ENCODE measurements at places on chromosomes 2 and 18.
A peak's percentile ranks its signal among the peaks of the same experiment; 100 is the strongest.

DNA sequence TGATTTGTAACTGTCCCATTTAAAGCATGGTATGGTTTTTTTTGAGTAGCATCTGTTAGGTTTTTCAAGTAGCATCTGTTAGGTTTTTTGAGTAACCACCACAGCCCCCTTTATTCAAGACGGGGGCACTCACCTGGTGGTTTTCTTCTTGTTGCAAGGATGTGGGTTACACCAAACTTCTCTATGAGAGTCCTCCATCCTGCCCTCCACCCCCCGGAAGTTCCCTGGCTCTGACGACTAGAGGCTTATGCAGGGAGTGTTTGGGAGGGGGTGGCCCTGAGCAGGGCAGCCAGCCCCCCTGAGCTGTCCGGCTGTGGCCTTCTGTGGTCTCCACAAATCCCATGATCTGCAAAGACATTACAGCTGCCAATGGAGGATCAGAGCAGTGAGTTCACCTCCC, 39.3 kb downstream of the MTCL1 start:
- DNase-seq, result no peak

- DNase-seq, result no peak
Observed at GRCh38 chr18:34838669-34839068, 128.6 kb downstream of the DTNA start.

DNA sequence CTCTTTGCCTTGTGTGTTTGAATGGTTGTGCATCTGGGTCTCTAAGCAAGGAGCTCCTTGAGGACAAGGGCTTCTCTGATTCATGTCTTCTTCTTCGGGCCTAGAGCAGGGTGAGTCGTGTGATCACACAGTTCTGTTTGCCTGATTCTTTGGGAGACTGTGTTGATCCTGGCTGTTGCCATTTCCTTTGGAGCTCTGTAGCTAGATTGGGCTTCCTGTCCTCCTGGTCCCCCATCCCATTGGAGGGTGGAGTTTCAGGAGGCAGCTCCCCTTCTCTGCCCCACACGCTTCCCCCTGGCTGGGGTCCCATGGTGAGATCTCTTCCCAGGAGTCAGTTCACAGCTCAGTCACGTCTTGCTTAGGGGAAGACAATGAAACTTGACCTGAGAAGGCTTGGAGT, 92.8 kb downstream of the TRIB2 start:
- DNase-seq, result no peak

DNA sequence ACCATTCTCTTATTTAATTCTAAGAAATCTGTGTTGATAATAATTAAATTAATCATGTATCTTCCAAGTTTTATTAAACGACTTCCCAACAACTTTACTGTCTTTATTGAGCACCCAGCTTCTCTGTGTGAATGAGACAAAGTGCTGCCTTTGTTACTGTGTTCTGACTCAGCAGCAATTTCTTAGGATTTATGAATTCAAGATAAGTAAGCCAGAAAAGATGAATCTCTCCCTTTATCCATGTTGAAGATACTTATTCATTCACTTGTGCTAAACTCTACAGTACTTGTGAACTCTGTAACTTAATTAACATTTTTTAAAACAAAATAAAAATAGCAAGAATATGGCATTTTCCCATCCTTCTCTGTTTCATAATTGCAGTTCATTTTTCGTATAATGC, 1403.3 kb upstream of the DDX18 start:
- no peak for DNase-seq

DNA sequence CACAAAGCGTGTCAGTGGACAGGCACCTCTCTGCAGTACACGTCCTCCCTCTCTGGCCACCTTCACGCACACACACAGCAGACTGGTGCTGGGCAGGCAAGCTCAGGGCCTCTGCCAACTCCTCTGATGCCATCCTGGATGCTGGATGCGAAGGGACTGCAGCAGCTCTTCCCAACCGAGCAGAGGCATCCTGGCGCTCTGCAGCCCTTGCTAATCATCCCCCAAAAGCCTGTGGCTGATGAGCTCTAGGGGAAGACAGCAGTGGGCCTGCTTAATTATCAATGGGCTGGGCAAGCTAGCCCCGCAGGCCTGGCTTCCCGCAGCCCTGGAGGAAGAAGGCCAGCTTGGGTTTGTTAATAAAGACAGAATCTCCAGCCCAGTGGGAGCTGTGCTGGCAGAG, 71.3 kb upstream of the TEX51 start:
- no peak for DNase-seq

- DNase-seq, result peak; percentile 58
Observed at GRCh38 chr2:3079959-3080948, 297.4 kb downstream of the EIPR1 start.

DNA sequence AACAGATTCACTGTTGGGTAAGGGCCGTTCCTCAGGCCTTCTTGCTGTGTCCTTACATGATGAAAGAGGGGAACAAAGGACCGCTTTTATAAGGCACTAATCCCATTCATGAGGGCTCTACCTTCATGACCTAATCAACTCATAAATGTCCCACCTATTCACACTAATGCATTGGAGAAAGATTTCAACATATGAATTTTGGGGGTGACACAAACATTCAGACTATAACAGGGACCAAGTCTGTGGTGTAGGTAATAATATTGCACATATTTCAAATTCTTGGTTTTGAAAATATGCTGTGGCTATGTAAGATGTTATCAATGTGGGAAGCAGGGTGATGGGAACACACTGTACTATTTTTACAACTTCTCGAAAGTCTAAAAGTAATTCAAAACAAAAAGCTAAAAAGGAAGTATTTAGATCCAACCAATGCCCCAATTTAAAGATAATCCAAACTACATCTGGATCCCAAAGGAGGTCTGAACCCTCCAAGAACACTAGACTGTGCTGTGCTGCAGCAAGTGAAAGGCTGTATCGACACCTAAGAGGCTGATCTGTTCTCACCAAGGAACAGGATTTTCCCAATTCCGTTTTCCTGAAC, 82.4 kb upstream of the TGIF1 start:
- DNase-seq, result no peak

GRCh38 chr2:212897296-212897695, 254.1 kb downstream of the IKZF2 start:
- DNase-seq, result no peak

- no peak for DNase-seq
Observed at GRCh38 chr2:40556739-40557138, 104.8 kb upstream of the SLC8A1 start.

GRCh38 chr2:239644011-239644410, 243.2 kb upstream of the HDAC4 start:
- DNase-seq, result peak; percentile 73

GRCh38 chr2:149902081-149902480, 314.5 kb upstream of the MMADHC start:
- DNase-seq, result peak; percentile 83

GRCh38 chr2:1676913-1677820, 67.1 kb downstream of the PXDN start:
- DNase-seq, result peak; percentile 75

GRCh38 chr18:43671431-43671830, 394.1 kb upstream of the SYT4 start:
- no peak for DNase-seq

- no peak for DNase-seq
Observed at GRCh38 chr2:98866033-98866432, 70.0 kb downstream of the CRACDL start.

DNA sequence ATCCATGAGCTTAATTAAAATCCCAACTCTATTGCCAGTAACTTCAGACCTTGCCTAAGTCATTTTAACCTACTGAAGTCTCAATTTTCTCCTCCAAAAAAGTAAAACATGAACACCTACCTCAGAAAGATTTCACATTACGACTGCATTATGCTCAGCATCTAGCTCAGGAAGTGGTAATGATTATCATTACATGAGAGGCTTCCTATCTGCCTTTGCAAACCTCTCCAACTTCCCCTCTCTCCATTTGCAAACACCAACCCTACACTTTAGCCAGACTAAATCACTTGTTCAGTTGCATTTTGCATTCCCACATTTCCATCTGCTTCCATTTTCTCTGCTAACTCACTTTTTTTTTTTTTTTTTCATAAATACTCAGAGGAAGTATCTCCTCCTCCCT, 6.8 kb downstream of the SLC38A11 start:
- DNase-seq, result no peak

GRCh38 chr2:121617042-121617599, 32.1 kb downstream of the CLASP1 start:
- peak; percentile 71 for DNase-seq

DNA sequence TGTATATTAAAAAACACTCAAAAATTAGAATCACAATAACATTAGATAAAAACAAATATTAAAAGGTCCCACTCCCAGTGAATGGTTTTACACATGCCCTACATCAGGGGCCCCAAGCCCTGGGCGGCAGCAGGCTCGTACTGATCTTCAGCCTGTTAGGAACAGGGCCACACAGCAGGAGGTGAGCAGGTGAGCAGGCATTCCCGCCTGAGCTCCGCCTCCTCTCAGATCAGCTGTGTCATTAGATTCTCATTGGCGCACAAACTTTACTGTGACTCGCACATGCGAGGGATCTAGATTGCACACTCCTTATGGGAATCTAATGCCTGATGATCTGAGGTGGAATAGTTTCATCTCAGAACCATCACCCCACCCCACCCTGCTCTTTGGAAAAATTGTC, 74.2 kb downstream of the MBD2 start:
- no peak for DNase-seq

DNA sequence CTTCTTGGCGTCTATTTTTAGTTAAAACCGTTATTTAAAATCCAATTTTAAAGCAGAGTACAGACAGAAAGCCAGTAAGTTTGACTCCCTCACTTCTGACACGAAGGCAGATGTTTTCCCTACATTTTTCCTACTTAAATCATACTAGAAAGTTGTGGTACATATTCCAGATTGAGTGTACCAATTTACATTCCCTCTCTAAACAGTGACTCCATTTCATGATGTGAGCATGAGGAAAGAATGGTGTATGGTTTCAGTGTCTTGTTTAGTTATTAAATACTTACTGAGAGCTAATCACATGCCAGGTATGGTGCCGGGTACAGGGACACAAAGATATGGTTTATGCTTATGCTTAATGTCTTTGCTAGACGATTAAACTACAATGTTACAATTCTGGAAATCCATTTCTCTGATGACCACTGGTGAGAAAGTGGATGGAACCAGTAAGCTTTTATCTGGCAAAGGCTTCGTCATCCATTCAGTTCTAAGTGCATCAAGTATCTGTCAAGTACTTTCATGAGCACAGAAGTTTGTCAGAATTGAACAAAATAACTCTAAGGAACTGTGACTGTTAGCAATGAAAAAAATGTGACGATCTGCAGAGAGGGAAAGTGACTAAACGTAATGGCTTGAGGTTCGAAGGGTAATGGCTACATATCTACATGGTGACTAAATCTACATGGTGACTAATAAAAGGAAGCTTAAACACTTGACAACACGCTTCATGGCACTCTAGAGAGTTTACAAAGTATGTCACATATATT, 25.7 kb downstream of the MAP4K3 start:
- DNase-seq, result no peak

- peak; percentile 64 for DNase-seq
Observed at GRCh38 chr2:239047420-239047819, 199.5 kb downstream of the TWIST2 start.

DNA sequence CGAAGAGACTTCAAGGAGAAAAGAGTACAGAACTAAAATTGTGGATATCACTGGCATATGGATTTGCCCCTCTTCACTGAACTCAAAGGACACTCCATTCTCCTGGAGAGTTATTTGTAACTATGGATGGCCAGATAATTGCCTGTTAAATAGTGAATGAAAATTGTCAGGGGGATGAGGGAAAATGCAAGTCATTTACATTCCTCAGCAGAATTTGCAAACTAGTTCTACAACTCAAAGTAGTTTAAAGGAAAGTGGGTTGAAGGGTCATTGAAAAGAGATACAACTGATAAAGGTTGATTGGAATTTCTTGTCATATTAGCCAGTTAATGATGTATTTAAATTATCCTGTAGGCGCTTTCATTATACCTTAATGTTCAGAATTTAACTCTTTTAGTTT, 266.5 kb upstream of the SPOPL start:
- no peak for DNase-seq

- no peak for DNase-seq
Observed at GRCh38 chr18:61883547-61883946, 9.3 kb downstream of the RNF152 start.

- no peak for DNase-seq
Observed at GRCh38 chr2:149562324-149562723, 25.3 kb downstream of the MMADHC start.

- no peak for DNase-seq
Observed at GRCh38 chr2:172427990-172428831, 825 bp downstream of the ITGA6 start.

- no peak for DNase-seq
Observed at GRCh38 chr18:12279781-12280531, 25.8 kb downstream of the CIDEA start.

GRCh38 chr2:43946685-43947084, 49.1 kb downstream of the LRPPRC start:
- no peak for DNase-seq

- no peak for DNase-seq
Observed at GRCh38 chr2:45734336-45734735, 82.9 kb downstream of the PRKCE start.

GRCh38 chr2:133812826-133813617, 244.8 kb upstream of the NCKAP5 start:
- no peak for DNase-seq

GRCh38 chr18:54780285-54780861, 47.9 kb upstream of the RAB27B start:
- no peak for DNase-seq

GRCh38 chr2:40103590-40103989, 324.5 kb upstream of the THUMPD2 start:
- no peak for DNase-seq

GRCh38 chr2:112020561-112020960, 34.5 kb upstream of the TMEM87B start:
- no peak for DNase-seq

- no peak for DNase-seq
Observed at GRCh38 chr18:55794288-55795052, 206.5 kb upstream of the TCF4 start.

DNA sequence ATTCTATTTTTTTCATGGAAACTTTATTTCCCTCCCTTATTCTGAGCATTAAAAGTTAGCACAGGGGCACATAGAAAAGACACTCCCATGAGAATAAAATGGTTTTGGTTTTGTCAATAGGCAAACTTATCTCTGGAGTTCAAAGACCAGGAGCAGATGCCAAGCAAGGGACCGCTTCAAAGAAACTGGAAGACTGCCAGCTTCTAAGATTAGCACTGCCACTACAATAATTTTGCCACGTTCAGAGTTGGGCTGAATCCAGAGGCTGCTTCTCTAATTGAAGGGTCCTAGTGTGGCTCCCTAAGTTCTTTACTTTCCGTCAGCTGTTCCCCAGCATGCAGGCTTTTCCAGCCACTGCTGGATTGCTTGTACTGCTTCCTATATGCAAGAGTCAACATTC, 681.0 kb upstream of the GCFC2 start:
- DNase-seq, result no peak

DNA sequence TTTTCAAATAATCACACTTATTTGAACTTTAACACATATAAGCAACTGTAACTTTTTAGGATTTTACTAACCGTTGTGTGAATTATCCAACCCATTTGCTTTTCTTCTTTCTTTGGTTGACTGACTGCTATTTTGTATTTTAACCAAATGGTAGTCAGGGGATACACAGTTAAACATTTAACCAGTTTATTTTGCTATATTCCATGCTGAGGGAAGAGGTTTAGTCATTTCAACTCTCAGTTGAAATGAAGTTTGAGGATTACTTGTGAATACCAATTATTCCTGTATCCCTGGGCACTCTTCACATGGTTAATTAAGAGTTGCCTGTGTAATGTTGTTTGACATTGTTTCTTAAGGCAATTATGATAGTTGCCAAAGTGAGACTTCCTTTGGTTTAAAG, 1.9 kb downstream of the SPAG16 start:
- no peak for DNase-seq

Measured in posterior vena cava (tissue), 2 donors.